Regular cardiac myocyte (primary cell): ENCODE measurements at places on chromosomes 11 and 22. TPM values are rescaled to one million over a fixed set of nuclear protein-coding genes. Genes with fewer than 3 reads are reported as not detected.

Gene PANX2
- total RNA-seq: 0.19 and 0.56 TPM in 2 replicates

Gene C22orf42
- not detected in 2 replicates for total RNA-seq

Gene SELENOM
- total RNA-seq: 80.7 and 176 TPM in 2 replicates

Gene TANGO2
- 49.7 and 53.6 TPM in 2 replicates for total RNA-seq

Gene HIRA
- 13.5 and 21.3 TPM in 2 replicates for total RNA-seq

Gene MYBPC3
- total RNA-seq: not detected in 2 replicates

Gene CCDC15
- total RNA-seq: 0.85 and 3.6 TPM in 2 replicates

Gene PNPLA3
- 4.8 and 6.2 TPM in 2 replicates for total RNA-seq

Gene OR5B21
- total RNA-seq: not detected in 2 replicates

Gene SRSF8
- 15.2 and 25.3 TPM in 2 replicates for total RNA-seq

Gene ANO5
- under 0.01 TPM in 1 of 2 replicates, not detected in the other for total RNA-seq

Gene PRODH
- total RNA-seq: not detected in 2 replicates

Gene APOBEC3B
- 0.56 and 13.0 TPM in 2 replicates for total RNA-seq

Gene PATE4
- total RNA-seq: not detected in 2 replicates
